Stimulated activated CD4-positive, alpha-beta T cell treated with anti-CD3 and anti-CD28 coated beads, Interleukin-1b, Interleukin-23, amount 100 ng/mL, for 1 hour (primary cell): ENCODE measurements at places on chromosomes 2 and 18.

GRCh38 chr2:101112772-101113157, 38.4 kb downstream of the TBC1D8 start:
- DNase-seq = no peak

GRCh38 chr18:50427896-50428295, 53.0 kb downstream of the SKA1 start:
- DNase-seq = no peak

GRCh38 chr2:206086716-206087350, 859 bp upstream of the INO80D start:
- DNase-seq = no peak

DNA sequence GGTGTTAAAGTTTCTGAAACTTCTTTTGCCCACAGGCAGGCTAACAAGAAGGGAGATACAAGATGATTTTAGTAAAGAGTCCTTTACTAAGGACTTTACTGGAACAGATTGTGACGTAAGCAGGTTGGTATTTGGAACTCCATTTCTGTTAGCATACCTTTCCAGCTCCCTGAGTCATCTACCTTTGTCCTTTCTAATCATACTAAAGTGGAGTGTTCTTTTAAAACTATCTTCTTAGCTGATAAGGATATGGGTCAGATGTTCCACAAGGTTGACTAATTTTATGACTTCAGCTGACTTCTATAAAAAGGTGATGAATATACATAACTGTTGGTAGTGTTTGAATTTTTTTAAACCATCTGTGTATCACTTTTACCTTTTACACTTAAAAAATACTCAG, 21.1 kb downstream of the UGP2 start:
- DNase-seq = no peak

GRCh38 chr2:21231985-21232384, 108.2 kb downstream of the TDRD15 start:
- DNase-seq = no peak

GRCh38 chr2:136284226-136285119, 166.5 kb upstream of the CXCR4 start:
- no peak for DNase-seq

DNA sequence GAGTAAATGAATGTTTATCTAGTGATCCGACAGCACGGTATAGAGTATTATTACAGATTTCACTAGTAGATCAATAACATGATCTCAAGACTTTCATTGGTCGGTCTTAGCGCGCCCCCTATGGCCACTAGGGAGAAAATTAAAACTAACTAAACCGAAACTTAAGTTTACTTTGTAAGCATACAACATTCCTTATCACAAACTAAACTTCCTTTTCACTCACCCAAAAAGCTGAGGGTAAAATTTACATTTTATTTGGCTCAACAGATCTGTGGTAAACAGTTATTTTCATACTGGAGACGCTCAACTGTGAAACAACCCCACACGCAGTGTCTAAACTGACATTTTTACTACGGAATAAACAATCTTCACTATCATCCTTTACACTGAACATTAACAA, 215.6 kb upstream of the MAP2 start:
- DNase-seq = no peak

GRCh38 chr2:40115894-40116293, 336.0 kb downstream of the SLC8A1 start:
- no peak for DNase-seq

- no peak for DNase-seq
These were observed 62.6 kb downstream of the TRPM8 start for GRCh38 chr2:233979748-233980147.
